ENCODE measurements at places on chromosomes 1 and 21.
A peak's percentile ranks its signal among the peaks of the same experiment; 100 is the strongest.

- no peak for DNase-seq
- peaks cover 3% of the 10 kb centered on the region for H3K27me3 ChIP-seq
- H3K4me3 ChIP-seq, result no peak overlapping the region
- no peak overlapping the region for H3K27ac ChIP-seq
- no peaks in the 10 kb centered on the region for H3K4me1 ChIP-seq
Measured at GRCh38 chr1:8104278-8105236, 78.4 kb upstream of the ERRFI1 start.

- no peaks in the 10 kb centered on the region for H3K36me3 ChIP-seq
- peaks cover 24% of the 10 kb centered on the region for H3K27me3 ChIP-seq
- no peak for DNase-seq
- H3K27ac ChIP-seq, result no peak overlapping the region
- no peaks in the 10 kb centered on the region for H3K4me1 ChIP-seq
Measured at GRCh38 chr1:157951230-157951629, 42.2 kb upstream of the KIRREL1 start.

- no peaks in the 10 kb centered on the region for H3K36me3 ChIP-seq
- DNase-seq, result no peak
- no peak overlapping the region for H3K4me3 ChIP-seq
Measured at GRCh38 chr1:51690285-51690961, 73.5 kb downstream of the OSBPL9 start.

DNA sequence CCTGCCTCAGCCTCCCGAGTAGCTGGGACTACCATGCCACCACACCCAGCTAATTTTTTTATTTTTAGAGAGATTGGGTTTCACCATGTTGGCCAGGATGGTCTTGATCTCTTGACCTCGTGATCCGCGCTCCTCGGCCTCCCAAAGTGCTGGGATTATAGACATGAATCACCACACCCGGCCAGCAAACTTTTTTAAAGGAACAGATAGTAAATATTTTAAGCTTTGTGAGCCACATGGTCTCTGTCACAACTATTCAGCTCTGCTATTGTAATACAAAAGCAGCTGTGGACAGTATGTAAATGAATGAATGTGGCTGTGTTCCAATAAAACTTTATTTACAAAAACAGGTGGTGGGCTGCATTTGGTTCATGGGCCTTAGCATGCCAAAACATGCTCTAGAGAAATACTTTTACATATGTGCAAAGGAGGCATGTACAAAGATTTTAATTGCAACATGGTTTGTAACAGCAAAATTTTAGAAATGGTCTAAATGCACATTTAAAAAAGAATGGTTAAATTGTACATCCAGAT is 47.0 kb downstream of the CDCP2 start:
- H3K27ac ChIP-seq, result no peak overlapping the region
- H3K4me1 ChIP-seq, result no peaks in the 10 kb centered on the region
- H3K4me3 ChIP-seq, result no peak overlapping the region
- no peak for DNase-seq
- no peaks in the 10 kb centered on the region for H3K36me3 ChIP-seq
- H3K27me3 ChIP-seq, result no peaks in the 10 kb centered on the region

DNA sequence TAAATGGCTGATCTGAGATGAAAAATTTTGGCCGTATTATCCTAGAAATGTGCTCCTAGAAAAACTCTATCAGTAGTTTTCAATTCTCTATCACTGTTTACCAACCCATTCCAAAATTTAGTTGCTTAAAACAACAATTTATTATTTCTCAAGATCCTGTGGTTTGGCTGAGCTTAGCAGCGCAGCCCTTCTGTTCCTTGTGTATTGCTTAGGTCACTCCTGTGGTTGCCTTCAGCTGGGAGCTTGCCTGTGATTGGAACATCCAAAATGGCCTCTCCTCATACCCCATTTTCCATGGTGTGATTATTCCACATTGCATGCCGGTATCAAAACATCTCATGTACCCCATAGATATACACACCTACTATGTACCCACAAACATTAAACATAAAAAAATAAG is 22.8 kb upstream of the STUM start:
- H3K27me3 ChIP-seq, result peaks cover 34% of the 10 kb centered on the region
- no peak overlapping the region for H3K4me3 ChIP-seq
- H3K36me3 ChIP-seq, result no peaks in the 10 kb centered on the region
- DNase-seq, result no peak

GRCh38 chr21:43988506-43989230 is 23.4 kb upstream of the TRAPPC10 start:
- no peaks in the 10 kb centered on the region for H3K36me3 ChIP-seq
- H3K27me3 ChIP-seq, result no peaks in the 10 kb centered on the region
- DNase-seq, result no peak
- H3K4me1 ChIP-seq, result no peaks in the 10 kb centered on the region
- H3K27ac ChIP-seq, result no peak overlapping the region

GRCh38 chr1:117802531-117803257 is 126.7 kb downstream of the GDAP2 start:
- H3K36me3 ChIP-seq, result no peaks in the 10 kb centered on the region
- no peaks in the 10 kb centered on the region for H3K27me3 ChIP-seq
- DNase-seq, result no peak
- no peaks in the 10 kb centered on the region for H3K4me1 ChIP-seq
- H3K4me3 ChIP-seq, result no peak overlapping the region

DNA sequence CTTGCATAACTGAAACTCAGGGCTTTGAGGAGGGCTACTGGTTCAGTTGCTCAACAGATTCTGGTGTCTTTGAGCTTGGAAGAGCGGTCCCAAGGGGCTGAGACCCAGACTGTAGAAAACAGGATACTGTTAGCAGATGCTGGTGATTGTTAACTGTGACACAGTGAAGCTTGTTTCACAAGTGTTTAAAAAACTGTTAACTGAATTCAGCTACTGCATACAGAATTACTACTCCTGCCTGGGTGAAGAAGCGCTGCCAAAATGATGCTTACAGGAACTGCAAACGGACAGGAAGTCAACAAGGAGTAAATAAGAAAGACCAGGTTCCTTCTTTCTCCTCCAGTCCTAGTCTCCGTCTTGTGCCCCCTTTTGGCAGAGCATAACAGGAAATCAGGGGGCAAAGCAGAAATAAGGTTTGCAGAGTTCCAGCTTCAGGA is 195.3 kb upstream of the USP25 start:
- peak overlapping the region; percentile 96 for H3K27ac ChIP-seq
- peak; percentile 55 for DNase-seq
- no peaks in the 10 kb centered on the region for H3K36me3 ChIP-seq
- no peaks in the 10 kb centered on the region for H3K27me3 ChIP-seq
- peaks cover 56% of the 10 kb centered on the region for H3K4me1 ChIP-seq

DNA sequence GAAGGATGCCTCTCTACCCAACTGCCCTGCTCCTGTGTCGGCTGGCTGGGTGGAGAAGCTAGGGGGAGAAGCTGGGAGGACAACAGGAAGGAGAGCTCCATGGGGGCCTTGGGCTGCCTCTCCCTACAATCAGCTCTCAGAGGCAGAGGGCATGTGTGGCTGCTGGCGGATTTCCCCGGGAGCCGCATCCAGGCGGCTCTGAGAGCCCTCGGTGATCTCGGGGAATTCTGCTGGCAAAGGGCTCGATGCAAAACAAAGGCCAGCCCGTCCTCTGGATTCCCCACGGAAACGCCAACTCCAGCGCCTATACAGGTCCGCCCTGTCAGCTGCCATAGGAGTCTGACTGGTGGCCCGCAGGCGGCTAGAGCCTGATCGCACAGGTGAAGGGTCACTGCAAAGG is 26.4 kb upstream of the EVA1B start:
- H3K36me3 ChIP-seq, result peaks cover 61% of the 10 kb centered on the region
- DNase-seq, result no peak
- no peak overlapping the region for H3K4me3 ChIP-seq
- no peaks in the 10 kb centered on the region for H3K27me3 ChIP-seq
- no peaks in the 10 kb centered on the region for H3K4me1 ChIP-seq
- H3K27ac ChIP-seq, result no peak overlapping the region

GRCh38 chr1:208291923-208292711 is 47.9 kb upstream of the PLXNA2 start:
- H3K27ac ChIP-seq, result no peak overlapping the region
- H3K4me1 ChIP-seq, result no peaks in the 10 kb centered on the region
- H3K27me3 ChIP-seq, result peaks cover 17% of the 10 kb centered on the region
- no peak for DNase-seq
- H3K4me3 ChIP-seq, result no peak overlapping the region

GRCh38 chr1:12477936-12478611 is 139.9 kb downstream of the DHRS3 start:
- H3K4me3 ChIP-seq, result no peak overlapping the region
- H3K27ac ChIP-seq, result peak overlapping the region; percentile 98
- H3K36me3 ChIP-seq, result peaks cover 9% of the 10 kb centered on the region
- peaks cover 93% of the 10 kb centered on the region for H3K4me1 ChIP-seq
- H3K27me3 ChIP-seq, result no peaks in the 10 kb centered on the region

- H3K27me3 ChIP-seq, result no peaks in the 10 kb centered on the region
- no peak overlapping the region for H3K4me3 ChIP-seq
- H3K27ac ChIP-seq, result no peak overlapping the region
- no peaks in the 10 kb centered on the region for H3K4me1 ChIP-seq
Measured at GRCh38 chr1:42838482-42839190, 7.8 kb upstream of the ZNF691 start.

- no peak for DNase-seq
- no peaks in the 10 kb centered on the region for H3K4me1 ChIP-seq
- H3K36me3 ChIP-seq, result no peaks in the 10 kb centered on the region
Measured at GRCh38 chr1:20483833-20484518, 2.0 kb downstream of the CAMK2N1 start.

GRCh38 chr1:63789856-63790605 is 16.2 kb downstream of the ROR1 start:
- no peak overlapping the region for H3K27ac ChIP-seq
- H3K4me1 ChIP-seq, result no peaks in the 10 kb centered on the region
- no peak for DNase-seq
- no peaks in the 10 kb centered on the region for H3K27me3 ChIP-seq
- no peaks in the 10 kb centered on the region for H3K36me3 ChIP-seq

DNA sequence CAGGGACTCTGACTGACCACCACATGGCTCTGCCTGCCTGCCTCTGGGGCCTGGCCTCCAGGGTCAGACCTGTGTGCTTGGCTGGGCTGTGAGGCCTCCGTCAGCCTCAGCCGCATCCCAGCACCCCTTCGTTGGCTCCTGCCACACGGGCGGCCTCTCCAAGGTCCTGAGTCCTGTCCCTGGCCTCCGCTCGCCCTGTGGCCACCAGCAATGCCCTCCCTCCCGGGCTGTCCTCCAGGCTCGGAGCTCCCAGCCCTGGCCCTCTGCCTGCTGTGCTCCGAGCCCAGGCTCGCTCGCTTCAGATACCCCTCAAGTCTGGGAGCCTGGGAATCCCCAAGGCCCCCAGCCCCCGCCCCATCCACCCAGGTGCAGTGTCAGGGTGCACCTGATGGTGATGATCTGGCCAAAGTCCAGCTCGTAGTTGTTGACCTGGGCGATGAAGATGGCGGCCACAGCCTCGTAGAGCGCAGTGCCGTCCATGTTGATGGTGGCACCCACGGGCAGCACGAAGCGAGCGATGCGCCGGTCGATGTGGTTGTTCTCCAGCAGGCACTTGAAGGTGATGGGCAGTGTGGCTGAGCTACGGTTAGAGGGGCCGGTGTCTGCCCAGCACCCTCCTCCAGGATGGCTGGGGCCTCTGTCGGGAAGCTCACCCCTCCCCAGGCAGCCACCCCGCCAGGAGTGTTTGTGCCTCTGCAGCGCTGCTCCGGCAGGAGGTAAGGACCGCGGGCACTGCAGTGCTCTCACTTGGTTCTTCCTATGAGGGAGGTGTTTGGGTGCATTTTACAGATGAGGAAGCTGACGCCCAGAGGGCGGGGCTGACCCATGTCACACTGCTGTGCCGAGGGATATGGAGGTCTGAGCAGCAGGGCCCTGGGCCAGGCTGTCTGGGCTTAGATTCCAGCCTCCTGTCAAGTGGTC is 28.5 kb downstream of the PODN start:
- H3K4me3 ChIP-seq, result no peak overlapping the region
- no peaks in the 10 kb centered on the region for H3K27me3 ChIP-seq
- H3K36me3 ChIP-seq, result no peaks in the 10 kb centered on the region
- no peaks in the 10 kb centered on the region for H3K4me1 ChIP-seq

DNA sequence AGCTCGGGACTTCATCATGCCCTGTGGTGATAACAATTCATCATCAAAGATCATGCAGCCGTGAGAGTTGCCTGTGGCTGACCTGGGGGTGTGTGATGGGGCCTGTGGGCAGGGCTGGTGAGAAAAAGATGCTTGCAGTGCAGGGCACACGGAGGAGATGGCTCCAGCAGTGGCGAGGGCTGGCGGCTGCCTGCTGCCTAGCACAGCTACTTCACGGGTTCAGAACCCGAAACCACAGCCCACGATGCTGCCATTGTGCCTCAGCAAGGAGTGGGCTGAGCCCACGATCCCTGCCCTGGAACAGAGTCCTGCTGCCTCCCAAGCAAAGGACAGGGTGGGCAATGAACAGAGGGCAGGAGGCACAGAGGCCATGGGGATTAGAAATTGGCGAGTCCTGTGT is 631 bp upstream of the KRTAP10-9 start:
- no peaks in the 10 kb centered on the region for H3K27me3 ChIP-seq
- no peak overlapping the region for H3K4me3 ChIP-seq
- no peaks in the 10 kb centered on the region for H3K36me3 ChIP-seq

DNA sequence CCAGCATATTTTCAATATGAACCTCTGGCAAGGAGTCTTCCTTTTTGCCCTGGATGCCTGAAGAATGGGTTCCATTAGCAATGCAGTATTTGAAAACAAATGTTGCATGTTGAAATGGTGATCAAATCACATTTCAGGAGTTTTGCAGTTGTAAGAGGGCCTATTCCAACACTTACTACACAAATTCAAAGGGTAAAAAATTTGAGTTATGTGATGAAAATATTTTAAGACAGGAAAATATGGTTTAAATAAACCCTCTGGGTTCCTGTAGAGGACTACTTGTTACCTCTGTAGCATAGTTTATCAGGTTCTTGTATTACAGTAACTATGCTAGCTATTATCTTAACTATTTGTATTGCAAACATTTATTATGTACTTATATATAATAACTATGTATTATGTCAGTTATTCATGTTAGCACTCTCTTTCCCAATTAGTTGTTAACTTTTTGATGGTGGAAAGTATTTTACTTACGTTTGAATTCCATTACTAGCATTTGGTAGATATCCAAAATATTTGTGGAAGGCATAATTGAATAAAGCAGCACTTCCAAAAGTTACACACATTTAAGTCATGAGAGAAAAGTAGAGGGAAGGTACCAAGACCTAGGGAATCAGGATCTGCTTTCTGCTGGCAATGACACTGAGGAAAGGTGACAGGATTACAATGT is 312.9 kb downstream of the GRIK1 start:
- H3K27ac ChIP-seq, result no peak overlapping the region
- no peaks in the 10 kb centered on the region for H3K4me1 ChIP-seq
- H3K4me3 ChIP-seq, result no peak overlapping the region
- H3K36me3 ChIP-seq, result no peaks in the 10 kb centered on the region

- H3K27ac ChIP-seq, result no peak overlapping the region
- peaks cover 2% of the 10 kb centered on the region for H3K27me3 ChIP-seq
- no peak for DNase-seq
- H3K36me3 ChIP-seq, result no peaks in the 10 kb centered on the region
Measured at GRCh38 chr1:66623812-66624211, 89.9 kb downstream of the SGIP1 start.

DNA sequence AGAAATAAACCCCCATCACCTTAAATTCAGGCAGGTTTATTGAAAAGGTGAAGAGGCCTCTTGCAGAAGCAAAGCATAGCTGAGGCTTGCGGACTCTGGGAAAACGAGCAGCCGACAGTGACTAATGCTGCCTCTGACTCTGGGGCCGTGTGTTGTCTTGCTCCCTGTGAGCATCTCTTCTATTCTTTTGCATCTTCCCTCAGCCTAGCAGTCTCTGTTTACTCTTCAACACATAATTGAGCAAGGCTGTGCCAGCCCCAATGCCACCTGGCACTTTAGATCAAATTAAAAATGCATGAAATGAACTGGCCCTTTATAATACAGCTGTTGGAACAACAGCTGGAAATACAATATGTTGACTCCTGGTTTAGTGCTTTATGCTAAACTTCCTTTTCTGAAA is 18.4 kb upstream of the REG4 start:
- no peak for DNase-seq
- no peak overlapping the region for H3K27ac ChIP-seq
- no peaks in the 10 kb centered on the region for H3K36me3 ChIP-seq

All from DND-41 (cell line).